Stimulated activated naive CD4-positive, alpha-beta T cell treated with Interleukin-2 at 50 U/mL for 16 hours (primary cell): ENCODE measurements at places on chromosomes 7 and 10.

- DNase-seq: no peak
These were observed 9.8 kb downstream of the NOD1 start for GRCh38 chr7:30468791-30469190.

DNA sequence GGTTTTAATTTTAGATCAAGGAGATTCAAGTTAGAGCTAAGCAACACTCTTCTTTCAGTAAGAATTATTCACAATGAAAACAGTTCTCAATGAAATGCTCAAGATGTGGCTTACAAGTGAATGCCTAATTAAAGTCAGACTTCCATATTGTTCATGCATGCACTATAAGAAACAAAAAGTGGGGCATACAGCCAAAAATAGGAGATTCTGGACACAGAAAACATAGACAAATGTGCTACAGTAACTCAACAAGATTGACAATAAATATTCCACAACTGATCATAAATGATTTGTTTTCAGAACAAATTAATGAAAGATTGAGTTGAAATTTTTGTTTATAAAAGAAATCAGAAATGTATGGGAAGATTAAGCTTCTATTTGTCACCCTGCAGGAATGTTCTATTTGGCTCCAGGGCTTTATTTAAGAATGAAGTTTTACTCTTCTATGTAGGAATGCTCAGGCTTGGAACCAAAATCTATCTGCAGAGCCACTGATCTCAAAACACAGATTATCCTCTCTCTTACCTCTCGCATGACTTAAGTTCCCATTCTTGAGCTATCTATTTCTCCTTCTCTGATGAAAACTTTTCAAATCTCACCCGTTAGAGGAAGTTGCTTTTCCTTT, 89.0 kb upstream of the PIP4K2A start:
- no peak for DNase-seq

DNA sequence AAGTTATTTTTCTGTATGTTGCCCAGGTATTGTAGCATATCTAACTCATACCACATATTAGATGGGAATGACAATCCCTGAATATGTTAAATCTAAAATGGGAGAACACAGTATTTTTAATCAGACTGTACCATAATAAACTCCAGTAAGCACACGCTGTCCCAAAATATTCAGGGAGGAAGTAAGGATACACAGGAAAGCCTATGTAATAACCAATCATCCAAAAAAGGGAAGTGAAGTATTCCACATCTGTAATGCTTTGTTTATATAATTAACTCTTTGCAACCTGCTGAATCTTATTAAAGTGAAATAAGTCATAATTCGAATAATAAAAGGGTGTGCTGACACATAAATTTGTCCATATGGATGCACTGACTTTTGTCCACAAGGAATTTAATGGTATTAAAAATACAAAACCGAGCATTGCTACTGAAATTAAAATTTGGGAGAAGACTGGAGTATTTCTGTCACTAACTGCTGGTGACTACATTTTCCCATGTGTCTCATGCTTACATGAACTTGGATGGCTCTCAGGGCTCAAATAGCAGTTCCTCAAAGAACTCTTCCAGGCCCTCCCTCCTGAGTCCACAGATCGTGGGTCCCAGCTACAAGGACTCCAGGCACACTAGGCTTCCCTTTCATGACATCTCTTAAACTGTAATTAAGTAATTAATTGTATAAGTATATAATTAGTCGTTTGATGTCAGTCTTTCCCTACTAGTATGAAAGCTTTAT, 120.6 kb downstream of the NEBL start:
- no peak for DNase-seq

DNA sequence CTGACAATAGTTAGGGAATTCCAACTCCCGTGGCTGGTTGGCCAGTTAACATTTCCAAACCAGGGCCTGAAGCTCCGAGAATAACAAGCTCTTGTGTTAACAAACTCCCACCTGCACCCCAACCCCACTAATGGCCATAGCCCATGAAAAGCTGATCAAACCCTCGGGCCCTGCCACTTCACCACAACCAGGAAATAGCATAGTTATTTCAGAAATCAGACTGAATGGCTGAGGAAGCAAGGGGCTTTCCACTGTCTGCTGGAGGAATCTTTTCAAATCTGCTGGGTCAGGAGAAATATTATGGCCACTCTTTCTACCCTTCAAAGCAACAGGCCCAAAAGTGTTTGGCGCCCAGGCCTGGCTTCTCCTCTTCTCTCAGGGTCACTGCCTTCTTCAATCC, 145.6 kb downstream of the GLCCI1 start:
- no peak for DNase-seq

- no peak for DNase-seq
These were observed 70.8 kb upstream of the ZNF438 start for GRCh38 chr10:31102421-31102820.

DNA sequence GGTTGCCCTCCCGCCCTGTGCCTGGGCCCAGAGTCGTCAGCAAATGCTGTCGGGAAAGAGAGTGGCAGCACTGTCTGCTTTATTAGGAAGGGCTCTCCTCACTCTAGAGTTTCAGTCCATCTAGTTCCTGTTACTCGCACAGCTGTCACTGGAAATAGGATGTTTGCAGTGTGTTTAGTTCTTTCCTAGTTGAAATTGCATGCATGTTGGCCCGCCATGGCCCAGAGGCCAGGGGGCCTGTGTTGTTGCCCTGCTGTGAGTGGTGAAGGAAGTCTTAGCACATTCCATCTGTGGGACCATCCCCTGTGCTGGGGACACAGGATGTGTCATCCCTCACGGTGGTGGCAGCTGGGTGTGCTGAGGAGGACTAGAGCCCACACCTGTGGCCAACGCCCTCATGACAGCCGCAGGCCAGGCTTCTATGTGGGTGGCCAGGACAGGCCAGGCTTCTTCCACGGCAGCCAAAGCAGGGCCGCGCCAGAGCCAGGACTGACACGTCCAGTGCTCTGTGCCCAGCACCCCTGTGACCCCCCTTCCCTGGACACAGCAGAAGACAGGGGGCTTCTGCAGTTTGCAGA, 45.4 kb downstream of the ZNF467 start:
- no peak for DNase-seq

GRCh38 chr7:150431839-150432658, 18.4 kb upstream of the GIMAP8 start:
- no peak for DNase-seq

- DNase-seq: no peak
These were observed 23.4 kb downstream of the ELFN1 start for GRCh38 chr7:1693419-1693990.

DNA sequence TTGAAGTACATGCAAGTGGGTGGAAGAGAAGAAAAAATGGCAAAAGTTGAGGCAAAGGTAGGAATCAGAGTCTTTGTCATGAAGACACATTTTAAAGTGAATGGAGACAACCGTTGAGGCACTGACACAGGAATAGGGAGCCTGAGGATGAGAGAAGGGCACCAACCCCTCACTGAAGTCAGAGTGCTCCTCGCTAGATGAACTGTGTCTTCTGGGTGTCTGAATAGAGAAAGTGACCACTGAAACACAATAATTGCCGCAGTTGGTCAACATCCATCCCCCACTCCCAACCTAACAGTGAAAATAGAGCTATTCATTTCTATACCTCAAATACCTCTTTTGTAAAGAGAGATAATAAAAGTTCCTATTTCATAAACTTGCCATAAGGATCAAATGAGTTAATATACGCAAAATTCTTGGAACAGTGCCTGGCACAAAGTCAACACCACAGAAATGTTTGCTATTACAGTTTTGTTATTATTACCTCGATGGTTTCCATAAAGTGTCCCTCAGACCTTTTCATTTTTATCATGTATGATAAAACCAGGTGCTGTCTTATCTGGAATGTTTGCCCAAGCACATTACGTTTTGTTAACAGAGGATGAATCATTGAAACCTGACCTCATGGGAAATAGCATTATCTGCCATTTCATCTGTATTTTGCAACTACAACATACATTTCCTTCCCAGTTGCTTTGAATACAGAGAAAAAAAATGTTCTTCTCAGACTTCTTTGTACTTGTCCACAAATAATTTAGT, 61.8 kb upstream of the SP4 start:
- DNase-seq: no peak

DNA sequence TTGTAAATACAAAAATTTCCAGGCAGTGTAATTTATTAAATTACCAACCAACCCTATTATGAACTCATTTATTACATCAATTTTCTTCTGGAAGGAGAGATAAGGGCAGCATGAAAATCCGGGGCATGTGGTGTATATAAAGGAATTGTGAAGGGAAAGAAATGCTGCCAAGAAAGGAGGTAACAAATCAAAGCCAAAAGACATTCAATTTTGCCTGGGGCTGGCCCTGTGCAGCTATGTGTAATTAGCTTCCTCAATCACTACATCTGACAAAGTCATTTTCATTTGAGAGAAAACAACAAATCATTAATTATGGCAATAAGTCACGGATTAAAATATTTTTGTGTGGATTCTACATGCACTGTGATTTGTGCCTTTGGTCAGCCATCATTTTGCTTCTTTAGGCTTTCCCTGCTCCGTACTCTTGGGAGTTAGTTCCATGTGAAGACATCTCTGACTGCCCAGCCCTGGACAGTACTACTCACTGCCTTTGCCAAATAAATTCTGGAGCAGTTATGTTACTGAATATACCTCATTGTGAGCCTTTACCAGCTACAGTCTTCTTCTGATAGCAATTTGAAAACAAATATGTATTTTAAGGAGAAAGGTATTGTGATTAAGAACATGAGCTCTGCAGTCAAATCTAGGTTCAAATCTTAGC, 191.7 kb downstream of the RELN start:
- no peak for DNase-seq

GRCh38 chr7:81672872-81673271, 97.0 kb downstream of the HGF start:
- no peak for DNase-seq

GRCh38 chr10:78250313-78251015, 216.8 kb downstream of the RPS24 start:
- no peak for DNase-seq

- no peak for DNase-seq
These were observed 10.3 kb downstream of the JAKMIP3 start for GRCh38 chr10:132075909-132076577.

DNA sequence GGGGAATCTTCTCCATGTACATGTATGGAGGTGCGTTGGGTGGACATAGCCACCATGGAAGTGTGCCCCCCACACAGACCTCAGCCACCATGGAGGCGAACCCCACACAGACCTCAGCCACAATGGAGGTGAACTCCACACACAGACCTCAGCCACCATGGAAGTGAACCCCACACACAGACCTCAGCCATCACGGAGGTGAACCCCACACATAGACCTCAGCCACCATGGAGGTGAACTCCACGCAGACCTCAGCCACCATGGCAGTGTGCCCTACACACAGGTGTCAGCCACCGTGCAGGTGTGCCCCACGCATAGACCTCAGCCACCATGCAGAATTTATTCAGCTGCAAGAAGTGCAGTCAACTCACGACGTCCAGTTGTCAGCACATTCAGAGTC, 339.7 kb downstream of the ACTR3B start:
- DNase-seq: no peak

DNA sequence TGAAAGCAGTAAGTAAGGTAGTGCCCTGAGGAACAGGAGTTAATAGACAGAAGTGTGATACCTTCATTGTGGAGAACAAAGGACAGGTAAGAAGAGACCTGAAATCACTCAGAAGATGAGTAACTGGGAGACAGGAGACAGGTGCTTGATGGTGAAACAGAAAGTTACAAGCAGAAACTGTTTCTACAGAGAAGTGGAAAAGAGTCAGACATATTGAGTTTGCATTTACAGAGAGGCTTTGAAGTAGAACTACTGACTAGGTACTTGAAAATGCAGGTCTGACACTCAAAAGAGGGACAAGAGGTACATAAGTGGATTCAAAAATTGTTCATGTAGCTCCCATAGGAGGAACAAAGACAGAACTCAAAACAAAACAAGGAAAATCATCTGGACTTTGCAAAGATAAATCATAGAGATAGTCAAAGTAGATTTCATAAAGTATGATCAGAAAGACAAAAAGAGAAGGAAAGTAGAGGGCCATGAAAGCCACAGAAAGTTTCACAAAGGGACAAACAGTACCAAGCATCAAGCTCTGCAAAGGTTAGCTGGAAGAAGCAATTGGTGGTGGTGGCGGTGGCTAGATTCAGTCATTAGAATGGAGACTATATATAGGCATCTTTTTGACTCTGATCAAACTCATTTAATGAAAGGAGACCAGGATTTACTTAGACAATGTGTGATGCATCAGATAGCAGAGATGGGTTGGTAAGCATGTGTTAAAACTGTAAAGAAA, 198.4 kb downstream of the PCLO start:
- DNase-seq: no peak

DNA sequence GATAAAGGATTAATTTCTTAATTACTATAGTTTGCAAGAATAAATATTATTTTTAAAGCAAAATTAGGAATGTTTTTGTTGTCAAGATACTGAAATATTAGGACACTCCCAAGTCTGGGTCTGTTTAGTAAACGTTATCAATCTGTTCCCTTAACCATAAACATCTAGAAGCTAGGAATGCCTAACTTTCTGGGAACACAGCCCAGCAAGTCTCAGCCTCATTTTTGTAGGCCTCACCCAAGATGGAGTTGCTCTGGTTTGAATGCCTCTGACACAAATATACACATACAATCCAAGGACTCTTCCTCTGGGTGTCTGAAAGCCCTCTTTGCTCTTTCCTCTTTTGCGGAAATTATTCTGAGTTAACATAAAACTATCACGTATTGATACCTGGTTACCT, 487.4 kb upstream of the CELF2 start:
- DNase-seq: no peak

GRCh38 chr10:51599647-51600046, 99.7 kb downstream of the CSTF2T start:
- DNase-seq: no peak

GRCh38 chr10:59801171-59801570, 47.9 kb upstream of the MRLN start:
- DNase-seq: no peak

- DNase-seq: no peak
These were observed 114.2 kb downstream of the PRKAG2 start for GRCh38 chr7:151762583-151763245.

GRCh38 chr7:43737467-43738127, 8.3 kb upstream of the COA1 start:
- DNase-seq: no peak

DNA sequence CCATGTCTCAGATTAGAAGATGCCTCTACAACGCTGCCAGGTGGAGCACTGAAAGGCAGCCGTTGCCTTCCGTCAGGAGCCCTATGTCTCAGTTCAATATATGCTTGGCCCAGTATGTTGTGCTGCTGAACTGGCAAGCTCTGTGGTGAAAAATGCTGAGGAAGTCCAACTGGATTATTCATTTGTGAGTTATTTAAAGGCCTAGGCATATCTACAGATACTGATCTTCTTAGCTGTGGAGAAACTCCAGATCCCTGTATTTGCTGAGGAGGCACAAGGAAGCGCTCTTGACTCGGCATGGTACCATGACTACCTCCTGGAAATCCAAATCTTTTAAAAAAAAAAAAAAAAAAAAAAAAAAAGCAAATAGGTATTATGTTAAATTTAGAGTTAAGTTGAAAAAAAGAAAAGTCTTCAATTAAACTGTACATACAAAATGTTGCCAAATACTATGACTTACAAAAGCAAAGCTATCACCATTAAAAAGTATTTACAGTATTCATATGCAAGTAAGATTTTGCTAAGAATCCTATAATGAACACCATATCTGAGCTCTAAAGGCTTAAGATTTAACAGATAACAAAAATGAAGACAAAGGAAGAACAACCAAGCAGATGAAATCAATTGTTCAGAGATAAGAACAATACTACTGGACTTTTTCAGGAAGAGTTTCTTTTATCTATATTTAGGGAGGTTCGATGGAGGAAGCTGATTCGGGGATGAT, 152.4 kb downstream of the GALNT11 start:
- no peak for DNase-seq

GRCh38 chr7:147161405-147161804, 1044.8 kb downstream of the CNTNAP2 start:
- no peak for DNase-seq
